ENCODE measurements at places on chromosomes 16 and 17. TPM values are rescaled to one million over a fixed set of nuclear protein-coding genes. Genes with fewer than 3 reads are reported as not detected.

CDRT15 gene
- total RNA-seq = not detected

DNA sequence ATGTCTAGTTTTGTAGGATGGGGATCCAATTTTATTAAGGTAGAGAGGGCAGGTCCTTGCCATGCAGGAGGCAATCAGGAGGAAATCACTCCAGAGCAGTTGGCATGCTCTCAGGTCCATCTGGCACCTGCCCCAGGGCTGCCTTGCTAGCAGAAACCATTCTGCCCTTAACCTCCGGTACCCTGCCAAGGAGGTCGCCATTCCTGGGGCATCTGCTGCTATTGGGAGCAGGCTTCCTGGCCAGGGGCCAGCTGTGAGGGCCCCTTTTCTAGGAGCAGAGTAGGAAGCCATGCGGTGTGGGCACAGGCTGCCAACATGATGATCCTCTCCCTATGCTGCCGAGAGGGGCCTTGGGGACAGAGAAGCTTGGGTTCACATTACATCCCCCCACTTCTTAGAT lies 47.6 kb upstream of the MGAT5B start:
- no peak overlapping the region for H3K27ac ChIP-seq
- no peak overlapping the region for H3K4me3 ChIP-seq
- H3K27me3 ChIP-seq = no peaks in the 10 kb centered on the region
- H3K4me1 ChIP-seq = no peaks in the 10 kb centered on the region
- no peak for DNase-seq

SYT17 gene
- 0.72 TPM for total RNA-seq

OR3A3 gene
- not detected for total RNA-seq

- DNase-seq = no peak
- no peaks in the 10 kb centered on the region for H3K27me3 ChIP-seq
- no peak overlapping the region for H3K27ac ChIP-seq
- H3K4me1 ChIP-seq = peaks cover 8% of the 10 kb centered on the region
- no peak overlapping the region for H3K4me3 ChIP-seq
- no peaks in the 10 kb centered on the region for H3K36me3 ChIP-seq
Measured at GRCh38 chr17:82802075-82802780, 37.6 kb downstream of the ZNF750 start.

SLC39A11 gene
- 10.1 TPM for total RNA-seq

- DNase-seq = no peak
- no peak overlapping the region for H3K4me3 ChIP-seq
- no peaks in the 10 kb centered on the region for H3K27me3 ChIP-seq
- H3K4me1 ChIP-seq = no peaks in the 10 kb centered on the region
- no peak overlapping the region for H3K27ac ChIP-seq
Measured at GRCh38 chr17:30433514-30433913, 43.7 kb upstream of the GOSR1 start.

DNA sequence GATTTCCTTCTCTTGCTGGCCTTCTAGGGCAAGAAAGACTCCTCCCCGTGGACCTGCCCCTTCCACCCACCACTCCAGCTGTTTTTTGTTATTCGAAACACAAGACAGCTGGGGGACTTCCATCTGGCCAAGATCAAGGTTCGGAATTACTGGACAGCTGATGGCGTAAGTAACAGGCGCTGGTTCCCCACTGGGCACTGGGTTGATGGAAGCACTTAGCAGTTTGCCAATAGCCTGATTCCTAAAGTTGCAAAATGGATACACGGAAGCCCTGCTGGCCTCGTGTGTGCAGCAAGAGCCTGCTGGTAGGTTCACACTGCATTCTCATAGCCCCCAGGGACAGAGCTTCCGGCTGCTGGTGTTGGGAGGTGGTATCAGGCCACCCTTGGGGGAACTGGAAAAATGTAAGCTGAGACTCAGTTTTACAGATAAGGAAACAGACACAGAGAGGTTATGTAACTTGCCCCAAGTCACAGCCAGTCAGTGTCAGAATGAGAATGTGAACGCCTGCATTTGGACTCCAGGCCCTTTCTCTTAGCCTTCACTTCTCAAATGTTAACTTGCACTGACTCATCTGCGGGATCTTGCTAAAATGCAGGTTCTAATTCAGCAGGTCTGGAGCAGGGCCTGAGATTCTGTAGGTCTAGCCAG lies 171.7 kb downstream of the KATNIP start:
- H3K4me3 ChIP-seq = no peak overlapping the region
- peaks cover 12% of the 10 kb centered on the region for H3K4me1 ChIP-seq
- peak; percentile 72 for DNase-seq
- no peak overlapping the region for H3K27ac ChIP-seq

DNA sequence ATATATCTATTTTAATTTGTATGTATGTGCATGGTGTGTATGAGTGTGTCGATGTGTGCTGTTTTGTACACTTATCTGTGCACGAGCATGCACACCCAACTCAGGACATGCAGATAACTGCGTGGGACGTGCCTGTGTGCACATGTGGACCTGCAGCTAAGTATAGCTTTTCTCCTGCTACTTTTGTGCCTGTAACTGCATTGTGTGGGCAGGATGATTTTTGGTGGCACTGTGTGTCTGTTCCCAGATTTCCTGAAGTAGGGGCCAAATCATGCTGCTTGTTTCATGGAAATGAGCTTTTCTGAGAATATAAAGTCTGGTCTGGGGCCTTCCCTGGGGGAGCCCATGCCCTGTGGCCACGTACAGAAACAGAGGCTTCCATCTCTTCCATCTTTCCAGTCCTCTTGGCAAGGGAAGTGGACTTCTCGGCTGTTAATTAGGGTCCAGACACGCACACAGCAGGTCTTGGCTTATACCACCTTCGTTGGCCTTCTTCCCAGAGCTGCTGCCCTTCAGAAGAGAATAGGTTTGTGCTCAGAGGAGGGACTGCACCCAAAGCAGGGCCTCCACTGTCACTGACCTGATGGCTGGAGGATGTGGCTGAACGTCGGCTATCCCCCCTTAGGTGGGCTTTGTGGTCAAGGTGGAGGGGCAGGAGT lies 30.2 kb downstream of the SPNS3 start:
- no peaks in the 10 kb centered on the region for H3K4me1 ChIP-seq
- DNase-seq = no peak
- no peak overlapping the region for H3K27ac ChIP-seq
- no peaks in the 10 kb centered on the region for H3K27me3 ChIP-seq

ABCA8 gene
- 113 TPM for total RNA-seq

DNA sequence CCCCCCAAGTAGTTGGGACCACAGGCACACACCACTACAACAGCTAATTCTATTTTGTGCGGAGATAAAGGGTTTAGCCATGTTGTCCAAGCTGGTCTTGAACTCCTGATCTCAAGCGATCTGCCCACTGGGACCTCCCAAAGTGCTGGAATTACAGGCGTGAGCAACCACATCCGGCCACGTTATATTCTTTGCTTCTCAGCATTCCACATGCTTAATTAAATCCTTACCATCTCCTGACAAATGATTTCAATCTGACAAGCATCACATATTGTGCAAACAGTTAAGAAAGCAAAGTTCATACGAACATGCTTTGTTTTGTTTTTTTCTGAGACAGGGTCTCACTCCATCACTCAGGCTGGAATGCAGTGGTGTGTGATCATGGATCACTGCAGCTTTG lies 18.2 kb downstream of the HIGD1B start:
- no peaks in the 10 kb centered on the region for H3K36me3 ChIP-seq
- no peaks in the 10 kb centered on the region for H3K27me3 ChIP-seq
- no peak overlapping the region for H3K4me3 ChIP-seq
- no peak for DNase-seq

- H3K27ac ChIP-seq = no peak overlapping the region
- H3K36me3 ChIP-seq = no peaks in the 10 kb centered on the region
- DNase-seq = no peak
Measured at GRCh38 chr16:72173997-72174396, 2.0 kb upstream of the PMFBP1 start.

GRCh38 chr17:39167476-39167875 lies 1.5 kb upstream of the ARL5C start:
- no peaks in the 10 kb centered on the region for H3K36me3 ChIP-seq
- no peak for DNase-seq
- H3K4me1 ChIP-seq = no peaks in the 10 kb centered on the region
- H3K27me3 ChIP-seq = no peaks in the 10 kb centered on the region

SNF8 gene
- 66.7 TPM for total RNA-seq
